ENCODE measurements at places on chromosomes 16 and 17.

DNA sequence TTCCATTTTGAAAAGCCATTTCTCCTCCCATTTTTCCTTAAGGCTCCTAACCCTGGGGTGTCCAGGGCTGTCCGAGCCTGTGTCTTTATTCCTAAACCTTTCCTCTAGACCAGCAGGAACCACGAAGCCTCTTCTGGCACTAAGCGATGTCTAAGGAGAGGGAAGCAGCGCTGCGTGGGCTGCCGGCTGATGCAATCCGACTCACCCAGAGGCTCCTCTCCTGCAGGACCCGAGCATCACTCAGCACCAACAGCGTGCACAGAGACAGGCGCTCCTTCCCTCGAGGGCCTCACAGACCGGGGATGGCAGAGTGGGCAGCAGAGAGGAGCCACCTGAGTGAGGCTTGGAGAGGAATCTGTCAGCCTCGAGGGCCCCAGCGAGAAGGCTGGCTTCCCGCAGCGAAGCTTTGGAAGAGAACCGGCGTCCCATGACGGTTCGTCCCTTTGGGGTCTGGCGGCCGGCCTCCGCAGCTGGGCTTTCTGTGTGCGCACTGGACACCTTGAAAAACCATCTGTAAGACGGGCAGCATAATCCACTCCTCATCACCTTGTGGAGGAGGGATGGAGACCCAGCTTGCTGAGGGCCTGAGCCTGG lies 174.3 kb downstream of the FOXL1 start:
- DNase-seq, result no peak

DNA sequence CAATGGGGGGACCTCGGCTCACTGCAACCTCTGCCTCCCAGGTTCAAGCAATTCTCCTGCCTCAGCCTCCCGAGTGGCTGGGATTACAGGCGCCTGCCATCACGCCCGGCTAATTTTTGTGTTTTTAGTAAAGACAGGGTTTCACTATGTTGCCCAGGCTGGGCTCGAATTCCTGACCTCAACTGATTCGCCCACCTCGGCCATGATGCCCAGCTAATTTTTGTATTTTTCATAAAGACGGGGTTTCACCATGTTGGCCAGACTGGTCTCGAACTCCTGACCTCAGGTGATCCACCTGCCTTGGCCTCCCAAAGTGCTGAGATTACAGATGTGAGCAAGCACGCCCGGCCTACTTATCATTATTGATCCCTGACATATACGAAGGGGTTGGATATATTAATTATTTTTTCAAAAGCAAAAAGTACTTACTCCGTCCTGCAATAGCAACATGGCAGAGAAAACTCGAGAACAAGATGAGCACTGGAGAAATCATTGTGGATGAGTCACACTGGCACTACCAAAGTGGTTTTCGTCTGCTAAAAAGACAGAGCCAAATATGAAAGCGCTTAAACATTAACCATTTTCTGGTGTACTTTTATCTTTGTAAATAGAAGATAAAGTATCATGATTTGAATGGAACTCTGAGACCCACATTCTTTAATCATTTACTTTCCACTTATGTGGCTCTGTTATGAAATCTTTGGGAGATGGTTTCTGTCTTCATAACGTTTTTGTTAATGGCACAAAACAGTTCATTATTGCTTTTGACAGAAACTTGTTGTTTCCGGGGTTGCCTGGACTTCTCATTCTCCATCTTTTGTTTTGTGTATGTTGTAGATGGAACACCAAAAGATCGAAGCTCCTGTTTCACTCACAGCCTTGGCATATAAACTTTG lies at the start of gene APOH:
APOH (minus strand) TSS at position 529 of the 896 bp plus-strand sequence; CDS start at position 493, 36 bp downstream.
- DNase-seq, result no peak

- DNase-seq, result no peak
Measured at GRCh38 chr17:64003526-64004121, 5.5 kb downstream of the PRR29 start.

- peak; percentile 55 for DNase-seq
Measured at GRCh38 chr17:37490638-37491614, 1.2 kb downstream of the DUSP14 start.

DNA sequence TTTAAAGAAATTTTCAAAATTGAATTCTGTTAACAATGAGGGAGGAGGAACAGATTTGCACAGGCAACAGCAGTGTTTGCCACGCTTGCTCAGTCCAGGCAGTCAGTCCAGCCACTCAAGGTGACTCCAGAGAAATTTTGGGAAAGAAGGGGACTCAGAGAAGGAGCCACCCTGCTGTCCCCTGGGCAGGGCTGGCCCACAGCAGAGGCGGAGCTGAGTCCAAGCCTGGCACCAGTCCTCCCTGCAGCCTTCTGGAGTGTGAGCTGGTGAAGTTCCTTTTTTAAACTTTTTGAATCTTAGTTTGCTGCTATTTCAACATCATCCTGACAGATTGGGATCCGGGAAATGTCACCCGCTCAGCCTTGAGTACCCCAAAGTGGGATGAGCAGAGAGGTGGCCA lies 14.5 kb upstream of the SLC47A2 start:
- no peak for DNase-seq

DNA sequence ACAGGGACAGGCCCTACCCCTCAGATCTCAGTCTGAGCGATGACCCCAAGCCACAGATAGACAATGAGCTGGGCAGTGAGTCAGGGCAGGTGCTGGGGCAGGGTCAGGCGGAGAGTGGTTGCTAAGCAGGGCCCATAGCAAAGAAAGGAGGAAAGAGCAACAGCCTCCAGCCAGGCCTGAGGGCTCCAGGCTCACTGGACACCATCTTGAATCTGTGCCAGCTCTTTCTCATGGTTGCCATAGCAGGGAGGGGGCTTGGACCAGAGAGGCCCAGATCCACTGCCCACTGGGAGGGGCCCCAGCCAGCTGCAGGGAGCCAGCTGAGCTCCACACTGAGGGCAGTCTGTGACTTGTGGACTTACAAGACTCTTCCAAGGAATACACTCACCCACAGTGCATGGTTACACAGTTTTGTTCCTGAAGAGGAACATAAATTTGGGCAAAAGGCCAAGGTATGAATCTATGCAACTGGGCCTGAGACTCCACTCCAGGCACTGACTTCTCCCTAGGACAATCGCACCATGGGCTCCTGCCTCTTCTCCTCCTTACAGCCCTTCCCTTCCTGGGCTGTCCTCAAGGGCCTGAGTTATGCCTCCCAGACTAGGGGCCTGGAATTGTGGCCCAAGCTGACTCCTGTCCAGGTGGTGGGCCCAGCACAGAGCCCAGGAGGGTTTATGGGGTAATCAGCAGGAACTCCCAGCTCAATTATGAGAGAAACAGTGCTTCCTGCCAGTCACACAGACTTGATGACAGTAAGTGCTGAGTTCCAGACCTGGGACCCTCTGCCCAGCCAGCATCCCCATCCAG lies 59.9 kb downstream of the BEAN1 start:
- DNase-seq, result peak; percentile 37

GRCh38 chr17:32954477-32954876 lies 26.5 kb downstream of the TMEM98 start:
- no peak for DNase-seq

DNA sequence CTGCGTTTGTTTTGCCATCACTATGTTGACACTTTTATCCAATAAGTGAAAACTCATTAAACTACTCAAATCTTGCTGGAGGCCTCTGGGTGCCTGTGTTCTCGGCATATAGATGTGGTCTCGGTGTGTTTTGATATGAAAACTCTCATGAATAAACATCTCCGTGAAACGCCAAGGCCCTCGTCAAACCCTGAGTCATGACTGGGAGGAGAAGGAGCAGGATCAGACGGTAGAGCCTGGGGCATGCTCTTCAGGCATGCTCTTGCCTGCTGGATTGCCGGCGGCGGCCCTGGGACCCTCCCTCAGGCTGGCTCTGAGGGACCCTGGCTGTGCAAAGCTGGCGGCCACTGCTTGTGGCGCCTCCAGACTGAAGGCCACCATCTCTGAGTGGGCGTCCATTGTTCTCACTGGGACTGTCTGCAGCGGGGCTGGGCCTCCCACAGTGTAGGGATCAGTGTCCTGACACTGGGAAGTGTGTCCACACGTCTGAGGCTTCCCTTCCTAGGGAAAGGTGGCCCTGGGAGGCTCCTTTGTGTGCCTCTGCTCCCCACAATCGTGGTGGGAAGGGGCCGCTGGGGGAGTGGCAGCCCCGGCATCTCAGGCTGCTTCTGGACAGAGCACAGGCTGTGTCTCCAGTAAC lies 1.7 kb upstream of the NPB start:
- no peak for DNase-seq

- peak; percentile 10 for DNase-seq
Measured at GRCh38 chr16:3458852-3459361, 15.4 kb downstream of the NAA60 start.

DNA sequence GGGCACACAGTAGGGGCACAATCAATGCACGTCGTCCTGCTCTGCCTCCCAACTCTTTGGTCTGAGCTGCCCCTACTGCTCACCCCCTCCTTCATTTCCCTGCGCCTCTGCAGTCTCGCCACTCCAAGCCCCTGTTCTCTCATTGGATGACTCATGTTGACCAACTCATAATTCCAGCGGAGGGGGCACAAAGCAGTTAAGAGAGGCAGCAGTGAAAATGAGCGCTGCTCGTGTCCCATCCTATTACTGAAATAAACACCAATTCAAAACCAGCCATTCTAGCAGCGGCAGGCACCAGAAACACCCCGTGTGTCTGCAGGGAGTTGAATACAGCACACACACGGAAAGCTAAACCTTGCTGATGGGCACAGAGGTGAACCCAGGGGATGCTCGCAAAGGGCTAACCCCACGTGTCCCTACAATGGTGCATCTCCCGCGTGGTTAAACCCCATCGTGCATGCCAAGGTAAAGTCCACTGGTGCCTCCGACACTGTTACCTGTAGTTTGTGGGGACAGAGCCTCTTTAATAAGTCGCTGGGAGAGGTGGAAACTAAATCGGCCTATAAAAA lies 310.4 kb downstream of the XYLT1 start:
- no peak for DNase-seq

GRCh38 chr16:11852092-11852809 lies 909 bp upstream of the RSL1D1 start:
- DNase-seq, result no peak

DNA sequence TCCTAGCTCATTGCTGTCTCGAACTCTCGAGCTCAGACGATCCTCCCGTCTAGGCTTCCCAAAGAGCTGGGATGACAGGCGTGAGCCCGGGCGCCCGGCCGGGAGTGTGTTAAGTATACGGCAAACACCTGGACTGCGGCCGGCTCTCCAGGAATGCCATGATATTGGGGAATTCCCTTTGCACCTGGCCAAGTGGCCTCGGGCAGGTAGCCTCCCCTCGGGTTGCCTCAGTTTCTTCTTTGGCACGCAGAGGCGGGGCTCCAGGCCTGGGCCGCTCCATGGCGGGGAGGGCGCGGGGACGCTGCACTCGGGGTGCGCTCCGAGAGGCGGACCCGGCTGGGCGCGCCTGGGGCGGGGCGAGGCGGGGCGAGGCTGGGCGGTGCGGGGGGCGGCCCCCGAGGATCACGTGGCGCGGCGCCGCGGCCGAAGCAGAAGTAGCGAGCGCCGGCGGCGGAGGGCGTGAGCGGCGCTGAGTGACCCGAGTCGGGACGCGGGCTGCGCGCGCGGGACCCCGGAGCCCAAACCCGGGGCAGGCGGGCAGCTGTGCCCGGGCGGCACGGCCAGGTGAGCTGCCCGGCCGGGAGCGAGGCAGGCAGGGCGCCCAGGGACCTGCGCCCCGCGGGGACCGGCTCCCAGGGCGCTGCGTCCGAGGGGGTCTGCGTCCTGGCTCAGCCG lies at the start of gene PLCG2:
PLCG2 (plus strand) TSS at position 431 of the 675 bp plus-strand sequence. CDS start 6,699 bp downstream, outside the sequence.
- DNase-seq, result no peak

All from skin of body (tissue), 3 donors.